ENCODE measurements at places on chromosomes 2 and 18.

GRCh38 chr2:203928849-203929248, 7.7 kb upstream of the ICOS start:
- DNase-seq = peak; percentile 2

DNA sequence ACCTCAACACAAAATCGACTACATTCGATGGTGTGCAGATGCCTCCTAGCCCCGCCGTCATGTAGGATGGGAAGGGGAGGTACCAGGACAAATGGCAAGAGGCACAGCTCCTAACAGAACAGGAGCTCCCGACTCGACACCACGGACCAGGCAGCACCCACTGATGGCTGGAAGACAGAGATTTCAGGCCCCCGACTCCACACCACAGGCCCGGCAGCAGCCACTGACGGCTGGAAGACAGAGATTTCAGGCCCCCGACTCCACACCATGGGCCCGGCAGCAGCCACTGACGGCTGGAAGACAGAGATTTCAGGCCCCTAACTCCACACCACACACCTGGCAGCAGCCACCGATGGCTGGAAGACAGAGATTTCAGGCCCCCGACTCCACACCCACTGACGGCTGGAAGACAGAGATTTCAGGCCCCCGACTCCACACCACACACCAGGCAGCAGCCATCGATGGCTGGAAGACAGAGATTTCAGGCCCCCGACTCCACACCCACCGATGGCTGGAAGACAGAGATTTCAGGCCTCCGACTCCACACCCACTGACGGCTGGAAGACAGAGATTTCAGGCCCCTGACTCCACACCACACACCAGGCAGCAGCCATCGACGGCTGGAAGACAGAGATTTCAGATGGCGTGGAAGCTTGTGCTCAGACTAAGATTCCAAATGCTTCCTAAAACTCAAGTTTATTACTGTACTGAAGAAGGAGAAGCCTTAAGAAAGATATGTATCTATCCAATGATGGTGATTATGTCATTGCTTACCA, 135.5 kb downstream of the EIPR1 start:
- no peak for DNase-seq

- DNase-seq = no peak
Observed at GRCh38 chr2:122193622-122194021, 438.2 kb downstream of the TSN start.

DNA sequence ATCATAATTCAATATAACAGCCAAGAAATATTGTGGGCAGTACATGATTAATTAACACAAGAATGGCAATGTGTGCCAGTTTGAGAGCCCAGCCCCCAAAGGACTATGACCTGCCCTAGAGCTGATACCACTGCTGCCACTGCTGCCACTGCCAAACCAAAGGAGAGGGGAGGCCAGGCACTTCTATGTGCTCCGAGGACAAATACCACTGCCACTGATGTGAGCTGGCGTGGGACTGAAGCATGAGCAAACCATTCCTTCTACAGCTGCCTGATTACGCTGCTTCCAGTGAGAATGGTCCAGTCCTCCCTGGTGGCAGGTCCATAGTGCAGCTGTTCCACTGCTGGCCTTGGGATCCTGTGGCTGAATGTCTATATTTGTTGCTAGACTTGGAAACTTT, 392.2 kb downstream of the CCDC85A start:
- DNase-seq = no peak

- DNase-seq = no peak
Observed at GRCh38 chr2:221005338-221005737, 566.8 kb downstream of the EPHA4 start.
